ENCODE measurements at places on chromosomes 1 and 21.

DNA sequence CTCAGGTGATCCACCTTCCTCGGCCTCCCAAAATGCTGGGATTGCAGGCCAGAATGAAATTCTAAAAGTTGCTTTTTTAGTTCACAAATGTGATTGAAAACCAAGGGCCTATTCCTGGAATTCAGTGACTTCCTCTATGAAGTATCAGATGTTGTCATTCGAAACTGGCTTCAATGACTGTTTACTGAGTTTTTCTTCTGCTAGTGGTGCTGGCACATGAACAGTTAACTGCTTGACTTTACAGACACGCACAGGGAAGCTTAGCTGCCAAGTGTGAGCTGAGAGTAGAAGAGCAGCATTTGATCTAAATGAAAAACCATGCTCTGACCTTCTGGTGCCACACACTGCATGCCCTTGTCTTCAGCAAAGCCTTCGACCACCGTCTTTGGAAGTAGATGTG, 32.8 kb upstream of the AJAP1 start:
- no peak for DNase-seq

- DNase-seq = no peak
These were observed 47.0 kb upstream of the SLC2A1 start for GRCh38 chr1:43005460-43006361.

DNA sequence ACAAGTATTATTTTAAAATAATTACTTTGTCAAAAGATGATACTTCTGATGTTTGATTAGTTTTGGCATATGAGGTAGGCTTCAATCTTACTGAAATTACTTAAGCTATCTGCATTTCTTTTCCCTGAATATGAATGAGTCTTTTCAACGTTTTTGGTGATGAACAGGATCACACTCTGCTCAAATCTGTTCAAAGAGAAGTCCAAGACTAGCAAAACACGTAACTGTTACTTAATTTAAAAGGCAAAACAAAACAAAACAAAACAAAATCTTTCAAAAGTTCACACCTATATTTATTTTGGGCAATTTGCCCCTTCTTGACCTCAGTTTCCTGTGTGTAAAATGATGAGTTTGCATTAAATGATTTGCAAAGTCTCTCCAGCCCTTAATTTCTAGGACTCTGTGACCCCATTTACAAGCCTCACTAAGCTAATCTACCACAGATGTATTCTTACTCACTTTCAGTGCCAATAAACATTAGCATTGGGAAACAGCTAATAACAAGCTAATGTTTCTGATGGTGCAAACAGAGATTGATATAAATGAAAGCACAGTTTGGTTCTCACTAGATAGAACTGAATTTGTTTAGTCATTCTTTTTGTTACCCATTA, 865.4 kb downstream of the LTN1 start:
- DNase-seq = no peak

- DNase-seq = no peak
These were observed 23.2 kb downstream of the AVPR1B start for GRCh38 chr1:206094024-206094423.

DNA sequence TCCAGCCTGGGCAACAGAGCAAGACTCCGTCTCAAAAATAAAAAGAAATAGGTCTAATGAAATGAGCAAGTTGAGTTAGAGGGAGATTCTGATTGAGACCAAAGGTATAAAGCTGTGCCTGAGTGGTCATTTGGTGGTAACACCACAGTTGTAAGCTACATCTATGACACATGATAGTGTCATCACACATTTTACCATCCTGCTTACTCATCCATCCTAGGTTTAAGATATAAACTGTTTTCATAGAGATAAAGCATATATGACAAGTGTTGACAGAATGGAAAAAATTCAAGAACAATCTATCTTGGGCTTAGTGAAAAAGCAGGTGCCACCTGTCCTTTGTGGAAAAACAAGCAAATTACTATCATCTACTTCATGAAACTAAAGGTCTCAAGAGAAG, 7.1 kb upstream of the CFAP141 start:
- DNase-seq = no peak

GRCh38 chr1:112599477-112599876, 19.5 kb downstream of the ST7L start:
- DNase-seq = no peak

DNA sequence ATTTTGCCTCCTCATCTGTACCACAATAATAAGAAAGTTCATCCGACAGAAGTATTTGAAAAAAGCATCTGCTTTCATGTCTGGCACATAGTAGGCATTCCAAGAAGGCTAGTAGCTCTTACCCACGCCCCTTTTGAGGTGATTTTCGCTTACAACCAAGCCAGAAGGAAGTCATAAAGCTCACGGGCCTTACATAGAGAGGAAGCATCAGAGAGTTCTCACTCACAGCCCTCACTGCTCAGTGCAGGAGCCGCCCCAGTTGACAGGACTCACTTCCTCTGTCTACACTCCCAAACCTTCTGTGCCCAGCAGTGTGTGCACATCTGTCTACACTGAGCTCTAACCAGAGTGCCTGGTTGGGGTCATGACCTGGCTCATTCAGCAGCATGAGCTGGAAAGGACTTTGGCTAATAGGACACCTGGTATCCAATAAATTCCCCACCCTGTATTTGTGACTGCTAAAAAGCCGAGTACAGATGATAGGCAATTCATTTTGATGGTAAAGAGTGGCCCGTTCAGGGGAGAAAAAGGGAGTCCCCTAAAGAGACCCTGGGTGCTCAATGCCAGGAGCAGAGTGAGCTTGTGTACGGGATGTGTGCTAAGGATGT, 36.8 kb upstream of the DUSP10 start:
- DNase-seq = no peak

GRCh38 chr1:41626146-41626545, 141.7 kb upstream of the EDN2 start:
- no peak for DNase-seq

DNA sequence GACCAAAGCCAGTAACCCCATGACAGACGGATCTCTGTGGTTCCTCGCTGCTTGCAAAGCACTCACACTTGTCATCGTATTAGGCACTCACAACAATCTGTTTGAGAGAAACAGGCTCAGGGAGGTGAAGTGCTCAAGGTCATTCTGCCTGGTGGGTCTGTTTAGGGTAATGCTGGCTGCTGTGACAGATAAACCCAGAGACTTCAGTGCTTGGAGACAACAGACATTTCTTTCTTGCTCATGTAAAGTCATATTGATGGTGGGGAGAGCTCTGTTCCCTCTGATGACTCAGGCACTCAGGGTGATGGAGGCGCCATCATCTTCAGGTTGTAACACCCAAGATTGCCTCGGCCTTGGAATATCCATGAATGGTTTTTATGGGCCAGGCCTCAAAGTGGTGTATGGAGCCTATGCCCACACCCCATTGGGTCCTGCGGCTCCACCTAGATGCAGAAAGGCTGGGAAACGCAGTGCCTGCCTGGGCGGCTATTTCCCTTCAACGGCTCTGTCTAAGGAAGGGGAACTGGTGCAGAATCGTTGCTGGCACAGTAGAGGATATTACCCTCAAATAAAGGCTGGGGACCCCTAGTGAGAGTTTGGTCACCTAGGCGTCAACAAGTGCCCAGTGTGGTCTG, 71.6 kb upstream of the SELENON start:
- DNase-seq = no peak

GRCh38 chr1:222624214-222624613, 6.3 kb downstream of the MIA3 start:
- DNase-seq = no peak

DNA sequence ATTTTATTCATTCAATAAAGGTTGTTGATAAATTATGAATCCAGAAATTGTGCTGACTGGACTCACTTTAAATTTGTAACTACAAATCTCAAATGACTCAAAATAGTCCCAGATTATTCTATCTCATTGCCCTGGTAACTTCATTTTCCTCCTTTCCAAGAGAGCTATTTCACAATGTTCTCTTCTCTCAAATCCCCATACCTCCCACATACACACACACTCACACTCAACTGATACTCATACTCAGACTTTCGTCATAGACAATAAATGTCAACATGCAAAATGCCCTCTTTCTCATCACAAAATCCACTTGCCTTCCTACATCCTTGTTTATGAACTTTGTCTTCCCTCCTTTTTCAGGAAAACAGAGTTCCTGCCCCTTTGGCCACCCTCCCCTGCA, 33.3 kb downstream of the EXTL2 start:
- no peak for DNase-seq

DNA sequence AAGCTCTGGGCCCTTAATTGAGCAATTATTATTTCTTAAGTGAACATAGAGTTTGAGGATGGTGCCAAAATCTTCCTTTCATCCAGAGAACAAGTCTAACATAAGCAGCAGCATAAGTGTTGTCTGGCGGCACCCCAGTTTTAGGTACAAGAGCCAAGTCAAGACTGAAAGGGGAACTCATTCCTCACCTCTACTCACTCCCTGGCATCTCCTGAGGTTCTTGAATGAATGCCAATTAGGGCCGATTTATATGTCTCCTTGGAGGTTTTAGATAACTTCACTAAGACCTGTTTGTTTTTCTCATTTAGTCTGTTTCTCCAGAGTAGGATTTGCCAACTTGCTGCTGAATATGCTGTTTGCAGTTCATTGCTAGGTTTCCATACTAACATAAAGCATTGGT, 42.6 kb upstream of the ADGRL2 start:
- no peak for DNase-seq

- no peak for DNase-seq
These were observed 71.3 kb upstream of the CNTN2 start for GRCh38 chr1:204971517-204972336.

GRCh38 chr1:156553860-156554485, 18.4 kb downstream of the IQGAP3 start:
- DNase-seq = no peak

DNA sequence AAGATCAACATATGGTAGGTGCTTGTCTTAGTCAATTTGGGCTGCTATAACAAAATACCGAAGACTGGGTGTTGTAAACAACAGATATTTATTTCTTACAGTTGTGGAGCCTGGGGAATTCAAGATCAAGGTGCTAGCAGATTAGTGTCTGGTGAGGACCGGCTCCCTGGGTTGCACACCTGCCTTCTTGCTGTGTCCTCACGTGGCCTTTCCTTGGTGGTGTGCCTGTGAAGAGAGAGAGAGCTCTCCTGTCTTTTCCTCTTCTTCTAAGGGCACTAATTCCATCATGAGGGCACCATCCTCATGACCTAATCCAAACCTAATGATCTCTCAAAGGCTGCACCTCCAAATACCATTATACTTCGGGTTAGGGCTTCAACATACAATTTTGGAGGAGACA, 45.8 kb upstream of the ATF3 start:
- no peak for DNase-seq

- no peak for DNase-seq
These were observed 212.6 kb downstream of the TGFB2 start for GRCh38 chr1:218557731-218558130.

DNA sequence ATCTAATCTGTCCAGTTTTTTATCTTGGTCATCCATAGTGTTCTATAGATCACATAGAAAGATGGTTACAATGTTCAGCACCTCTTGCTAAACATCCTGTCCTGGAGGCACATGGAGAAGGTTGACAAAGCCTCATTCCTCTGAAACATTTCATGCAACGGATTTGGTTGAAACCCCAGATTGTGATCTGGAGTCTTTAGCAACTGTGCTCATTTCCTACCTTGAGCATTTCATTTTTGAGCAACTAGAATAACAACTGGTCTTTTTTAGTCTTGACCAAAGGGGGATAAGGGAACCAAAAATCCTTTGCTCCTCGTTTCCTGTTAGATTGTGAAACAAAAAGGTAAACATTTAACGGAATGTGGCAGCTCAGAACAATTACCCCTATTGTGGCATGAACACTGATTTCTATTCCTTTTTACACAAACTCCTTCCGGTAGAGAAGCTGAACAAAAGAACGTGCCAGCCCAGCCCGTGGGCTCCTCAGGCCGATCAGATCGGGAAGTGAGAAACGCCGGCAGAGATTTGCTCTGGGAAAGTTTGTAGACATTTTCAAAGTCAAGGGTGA, 94.7 kb upstream of the ERRFI1 start:
- DNase-seq = no peak

All from activated T-helper 1 cell treated with anti-CD3 and anti-CD28 coated beads, Interleukin-2, amount 50 U/mL, for 16 hours (primary cell).